ENCODE measurements at places on chromosomes 7 and 10.

DNA sequence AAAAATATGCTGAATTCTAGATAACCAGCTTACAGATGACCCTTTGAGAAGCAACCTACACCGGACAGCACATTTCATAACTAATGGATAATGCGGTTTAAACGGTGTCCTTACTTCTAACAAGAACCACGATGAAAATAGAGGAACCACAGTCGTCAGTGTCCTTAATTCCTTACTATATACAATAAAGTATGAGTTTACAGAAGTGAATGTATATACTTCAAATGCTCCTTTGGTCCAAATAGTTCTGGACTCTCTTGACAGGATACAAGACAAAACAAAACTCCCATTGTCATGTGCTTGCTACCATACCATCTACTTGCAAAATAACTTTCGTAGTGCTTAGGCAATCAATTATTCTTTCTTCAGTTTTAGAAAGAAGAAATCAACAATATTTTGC lies 2.4 kb downstream of the NAMPT start:
- no peak for DNase-seq

- no peak for DNase-seq
Observed at GRCh38 chr10:124616836-124617130, 127.4 kb downstream of the FAM53B start.

DNA sequence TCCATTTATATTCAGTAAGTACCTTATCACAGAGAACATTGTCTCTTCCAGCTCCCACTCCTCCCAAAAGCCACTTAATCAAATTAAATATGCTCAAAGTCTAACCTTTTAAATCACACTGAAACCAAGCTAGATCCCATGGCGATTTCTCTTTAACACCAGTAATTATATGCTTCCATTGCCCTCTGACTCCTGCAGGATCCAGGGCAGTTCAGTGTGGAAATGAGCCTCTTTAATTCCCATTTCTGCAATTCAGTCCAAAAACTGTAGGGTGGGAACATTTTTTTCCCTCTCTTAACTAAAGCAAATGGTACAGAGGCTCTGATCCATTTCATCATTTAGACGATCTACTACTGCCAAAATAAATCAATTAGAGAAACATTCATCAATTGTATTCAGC lies 872.3 kb upstream of the PHF14 start:
- DNase-seq: no peak

- DNase-seq: no peak
Observed at GRCh38 chr7:19560111-19560883, 148.5 kb downstream of the POLR1F start.

- DNase-seq: no peak
Observed at GRCh38 chr10:35270100-35270499, 66.2 kb upstream of the CCNY start.

- DNase-seq: no peak
Observed at GRCh38 chr7:132084776-132085388, 491.4 kb downstream of the PLXNA4 start.

GRCh38 chr7:154427533-154427932 lies 375.3 kb downstream of the DPP6 start:
- DNase-seq: no peak

DNA sequence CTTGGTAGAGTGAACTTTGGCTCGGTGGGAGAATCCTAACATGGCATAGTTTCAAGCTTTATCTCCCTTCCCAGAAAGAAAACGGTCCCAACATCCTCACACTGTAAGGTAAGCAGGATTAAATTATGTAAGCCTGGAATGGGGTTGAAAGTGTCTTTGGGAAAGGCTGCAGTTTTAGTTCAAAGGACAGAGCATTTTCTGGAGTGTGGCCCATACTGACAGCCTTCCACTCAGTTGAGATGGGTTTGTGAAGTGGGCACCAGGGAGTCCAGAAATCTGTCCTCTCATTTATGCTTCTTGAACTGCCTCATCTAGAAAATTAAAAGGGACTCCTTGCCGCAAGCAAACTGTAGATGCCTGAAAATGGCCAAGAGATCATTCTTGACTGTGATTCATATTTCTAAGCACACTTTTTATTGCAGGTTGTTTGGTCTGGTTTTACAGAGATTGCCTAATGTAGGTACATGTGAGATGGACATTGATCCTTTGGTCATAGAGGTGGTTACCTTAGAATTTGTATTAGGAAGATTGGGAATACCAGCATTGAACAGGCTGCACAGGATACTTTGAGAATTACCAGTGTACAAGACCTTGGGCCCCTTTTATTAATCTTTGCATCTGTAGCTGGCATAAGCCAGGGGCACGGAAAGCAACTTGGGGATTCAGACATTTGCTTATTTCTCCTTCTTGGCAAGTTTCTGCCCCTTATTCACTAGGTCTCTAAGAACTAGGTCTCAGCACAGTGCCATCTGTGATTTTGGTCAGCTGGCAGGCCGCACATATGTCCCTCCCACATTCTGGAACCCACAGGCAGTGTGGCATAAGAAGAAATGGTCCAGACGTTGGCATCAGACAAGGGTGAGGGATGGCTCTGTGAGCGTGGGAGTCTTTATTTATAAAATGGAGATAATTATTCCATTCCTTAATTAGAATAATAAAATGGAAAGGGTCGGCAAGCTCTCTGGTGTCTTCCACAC lies 125.9 kb downstream of the GLCCI1 start:
- no peak for DNase-seq

- DNase-seq: no peak
Observed at GRCh38 chr10:4758256-4758655, 67.8 kb upstream of the AKR1E2 start.

- DNase-seq: no peak
Observed at GRCh38 chr10:99937630-99938029, 72.1 kb downstream of the DNMBP start.

GRCh38 chr10:77226452-77226851 lies 411.2 kb downstream of the KCNMA1 start:
- no peak for DNase-seq

DNA sequence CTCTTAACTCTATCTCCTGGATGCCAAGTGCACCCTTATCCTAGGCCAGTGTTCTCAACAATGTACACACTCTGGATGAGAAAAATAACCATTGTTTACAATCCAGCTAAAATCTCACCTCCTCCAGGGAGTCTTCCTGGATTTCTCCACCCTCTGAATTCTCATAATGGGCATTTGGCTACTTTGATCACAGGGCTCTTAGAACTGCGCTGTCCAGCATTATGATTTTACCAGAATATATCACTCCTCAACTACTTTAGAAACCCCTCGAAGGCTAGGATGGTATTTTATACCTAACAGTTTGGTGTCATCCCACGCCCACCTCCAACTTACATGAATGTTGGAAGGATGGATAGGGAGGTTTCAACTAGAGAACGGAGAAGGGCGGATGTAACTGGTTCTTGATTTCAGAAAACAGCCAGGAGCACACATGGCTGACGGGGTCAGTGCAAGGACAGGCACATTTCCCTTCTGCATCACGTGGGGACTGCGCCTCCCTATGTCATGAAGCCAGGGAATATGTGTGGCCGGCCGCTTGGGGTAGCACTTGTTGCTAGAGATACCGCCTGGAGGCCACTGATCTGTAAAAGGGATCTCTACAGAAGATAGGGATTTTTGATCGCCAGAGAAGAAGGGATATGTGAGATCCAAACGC lies 1.2 kb upstream of the ATP6V0E2 start:
- DNase-seq: peak; percentile 86
